Body of pancreas (tissue), 4 donors: ENCODE measurements at places on chromosomes 12 and 14. TPM values are rescaled to one million over a fixed set of nuclear protein-coding genes. Genes with fewer than 3 reads are reported as not detected.

DNA sequence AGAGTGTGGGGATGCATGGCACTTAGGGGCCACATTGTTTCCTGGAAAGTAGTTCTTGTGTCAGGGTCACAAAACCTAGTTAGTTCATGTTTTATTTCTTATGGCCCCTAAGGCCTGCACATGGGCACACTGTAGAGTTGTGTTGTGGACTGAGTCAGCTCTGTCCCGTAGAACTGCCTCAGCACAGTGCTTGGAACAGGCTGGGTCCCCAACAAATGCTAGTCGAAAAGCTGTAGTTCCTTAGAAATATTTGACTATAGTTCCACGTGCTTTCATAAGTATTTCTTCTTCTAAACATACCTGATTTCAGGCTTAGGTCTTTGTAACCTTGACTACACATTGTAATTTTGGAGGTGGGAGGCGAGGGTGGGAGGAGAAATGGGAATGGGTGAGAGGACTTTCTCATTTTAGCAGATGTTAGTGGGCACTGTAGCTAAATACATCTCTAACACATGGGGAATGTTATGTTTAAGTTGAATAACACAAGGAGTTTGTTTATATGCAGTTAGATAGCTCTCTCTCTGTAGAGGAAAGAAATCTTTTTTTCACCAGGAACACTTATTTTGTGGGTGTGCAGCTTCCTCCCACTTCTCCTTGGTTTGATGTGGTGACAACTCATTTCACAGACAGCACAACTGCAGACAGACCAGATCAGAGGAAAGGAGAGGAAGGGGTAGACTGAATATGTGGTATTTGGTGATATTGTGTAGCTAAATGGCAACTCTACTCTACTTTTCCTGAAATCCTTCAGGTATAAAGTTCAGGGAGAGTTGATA lies 39.5 kb upstream of the DACT1 start:
- no peak for DNase-seq
- no peaks in the 10 kb centered on the region for H3K4me1 ChIP-seq
- H3K27ac ChIP-seq = no peak overlapping the region
- no peaks in the 10 kb centered on the region for H3K27me3 ChIP-seq
- H3K36me3 ChIP-seq = no peaks in the 10 kb centered on the region

GRCh38 chr14:54654605-54655004 lies 87.7 kb downstream of the SAMD4A start:
- no peak for DNase-seq
- H3K36me3 ChIP-seq = no peaks in the 10 kb centered on the region
- H3K27me3 ChIP-seq = no peaks in the 10 kb centered on the region
- no peak overlapping the region for H3K27ac ChIP-seq

FITM1 gene
- total RNA-seq = 6.3 TPM

CLEC2A gene
- total RNA-seq = not detected

ZDHHC22 gene
- not detected for total RNA-seq
